T-cell (primary cell): ENCODE measurements at places on chromosomes 6 and 20.

DNA sequence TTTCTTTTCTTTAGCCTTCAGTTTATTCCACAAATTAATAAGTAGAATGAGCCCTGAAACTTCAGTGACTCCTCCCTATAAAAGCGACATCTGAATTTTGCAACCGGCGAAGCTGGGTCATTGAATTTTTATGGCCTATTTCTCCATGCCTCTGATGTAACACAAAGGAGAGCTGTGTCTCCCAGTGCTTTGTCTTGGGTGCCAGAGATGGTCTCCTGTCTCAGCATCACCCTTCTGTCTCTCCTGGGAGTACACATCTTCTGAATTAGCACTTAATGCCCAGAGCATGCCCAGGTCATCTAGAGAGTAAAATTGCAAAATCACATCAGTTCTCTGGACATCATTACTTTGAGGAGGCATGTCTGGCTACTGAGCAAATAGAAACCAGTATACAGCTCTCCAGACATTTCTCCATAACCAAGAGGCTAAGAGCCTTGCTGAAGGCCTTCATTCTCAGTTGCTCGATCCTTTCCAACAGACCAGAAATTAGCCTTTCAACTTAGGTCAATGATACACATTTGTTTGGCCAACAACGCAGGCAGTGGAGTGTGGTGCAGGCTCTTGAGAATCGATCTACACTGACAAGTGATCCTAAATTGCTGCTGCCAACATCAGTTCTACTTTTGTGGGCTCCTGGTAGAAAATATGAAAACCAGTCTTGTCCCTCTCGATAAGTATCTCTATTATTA, 176.0 kb upstream of the FOXQ1 start:
- no peak for DNase-seq

DNA sequence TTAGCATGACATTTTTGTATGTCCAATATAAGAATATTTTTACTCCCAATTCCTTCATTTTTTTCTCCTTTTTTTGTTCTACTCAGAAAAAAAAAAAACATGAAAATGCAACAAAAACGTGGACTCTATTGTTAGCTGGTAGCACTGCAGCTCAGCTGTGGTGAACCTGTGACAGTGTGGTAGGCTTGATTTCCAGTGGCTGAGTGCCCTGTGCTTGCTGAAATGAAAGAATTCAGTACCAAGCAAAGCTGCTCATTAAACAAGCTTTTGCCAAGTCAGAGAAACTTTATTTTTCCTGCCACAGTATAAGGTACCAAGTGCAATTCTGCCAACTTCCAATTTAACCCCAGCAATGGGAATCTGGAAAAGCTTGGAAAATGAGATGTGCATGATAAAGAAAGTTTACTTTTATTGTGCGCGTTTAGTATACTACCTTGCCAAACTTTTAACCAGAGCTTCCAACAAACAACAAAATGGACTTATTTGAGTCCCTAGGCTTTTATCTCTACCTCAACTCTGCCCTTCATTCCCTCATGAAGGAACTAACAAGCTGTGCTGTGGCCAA, 215.2 kb downstream of the SLC35F1 start:
- DNase-seq: no peak

DNA sequence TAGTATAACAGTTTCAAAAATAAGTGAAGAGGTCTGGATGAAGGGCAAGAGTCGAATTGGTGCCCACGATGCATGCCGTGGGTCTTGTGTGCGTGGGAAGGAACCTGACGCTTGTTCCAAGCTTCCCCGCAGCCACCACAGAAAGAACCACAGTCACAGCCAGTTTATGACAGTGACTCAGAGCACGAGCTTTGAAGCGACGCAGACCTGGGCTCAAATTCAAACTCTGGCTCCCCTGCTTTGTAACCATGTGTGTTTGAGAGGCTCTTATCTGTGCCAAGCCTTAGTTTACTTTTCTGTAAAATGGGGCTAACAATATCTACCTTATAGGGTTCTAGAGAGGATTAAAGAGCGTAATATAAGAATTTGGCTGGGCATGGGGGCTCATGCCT, 65.5 kb downstream of the SYNJ2 start:
- peak; percentile 32 for DNase-seq

DNA sequence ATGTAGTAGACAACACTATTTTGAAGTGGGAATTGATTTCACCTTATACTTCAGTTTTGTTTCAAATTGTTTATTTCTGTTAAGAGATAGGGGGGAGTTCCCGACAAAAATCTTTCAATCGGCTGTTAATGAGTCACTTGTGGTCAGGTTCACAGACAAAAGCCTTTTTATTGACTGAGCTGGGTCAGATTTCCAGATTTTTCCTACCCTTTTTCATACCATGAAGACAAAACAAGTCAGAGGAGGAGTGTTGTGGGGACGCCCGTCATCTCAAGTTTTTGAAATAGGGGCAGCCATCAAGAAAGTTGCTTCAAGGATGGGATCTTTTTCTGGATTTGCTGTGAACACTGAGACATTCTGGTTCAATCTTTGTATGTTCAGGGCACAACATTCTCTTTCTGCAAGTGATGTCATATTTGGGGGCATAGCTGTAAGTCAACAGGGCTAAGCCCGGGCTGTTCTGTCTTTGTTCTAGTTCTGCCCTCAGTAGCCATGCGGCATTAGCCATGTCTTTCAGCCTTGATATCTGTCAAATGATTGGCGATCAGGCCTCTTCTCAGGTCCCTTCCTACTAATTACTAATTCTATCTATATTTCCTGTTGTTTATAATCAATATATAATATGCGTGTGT, 496.0 kb upstream of the MARCKS start:
- no peak for DNase-seq

DNA sequence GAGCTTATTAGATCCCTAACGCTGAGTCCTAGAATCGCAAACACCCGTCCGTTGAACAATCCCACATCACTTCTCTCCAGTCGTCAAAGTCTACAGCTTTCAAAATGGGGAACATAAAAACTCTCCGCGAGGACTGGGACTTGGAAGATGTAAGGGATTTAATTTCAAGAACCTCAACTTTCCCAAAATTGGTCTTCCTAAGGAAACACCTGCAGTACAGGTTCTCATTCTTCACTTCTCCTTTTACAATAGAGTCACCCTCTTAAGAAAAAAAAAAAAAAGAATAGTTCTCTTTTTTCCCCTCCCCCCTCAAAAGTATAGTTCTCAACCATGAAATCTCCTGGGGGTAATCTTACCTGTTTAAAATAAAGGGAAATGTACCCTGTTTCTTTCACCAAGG, 6.6 kb upstream of the ZBTB22 start:
- no peak for DNase-seq

DNA sequence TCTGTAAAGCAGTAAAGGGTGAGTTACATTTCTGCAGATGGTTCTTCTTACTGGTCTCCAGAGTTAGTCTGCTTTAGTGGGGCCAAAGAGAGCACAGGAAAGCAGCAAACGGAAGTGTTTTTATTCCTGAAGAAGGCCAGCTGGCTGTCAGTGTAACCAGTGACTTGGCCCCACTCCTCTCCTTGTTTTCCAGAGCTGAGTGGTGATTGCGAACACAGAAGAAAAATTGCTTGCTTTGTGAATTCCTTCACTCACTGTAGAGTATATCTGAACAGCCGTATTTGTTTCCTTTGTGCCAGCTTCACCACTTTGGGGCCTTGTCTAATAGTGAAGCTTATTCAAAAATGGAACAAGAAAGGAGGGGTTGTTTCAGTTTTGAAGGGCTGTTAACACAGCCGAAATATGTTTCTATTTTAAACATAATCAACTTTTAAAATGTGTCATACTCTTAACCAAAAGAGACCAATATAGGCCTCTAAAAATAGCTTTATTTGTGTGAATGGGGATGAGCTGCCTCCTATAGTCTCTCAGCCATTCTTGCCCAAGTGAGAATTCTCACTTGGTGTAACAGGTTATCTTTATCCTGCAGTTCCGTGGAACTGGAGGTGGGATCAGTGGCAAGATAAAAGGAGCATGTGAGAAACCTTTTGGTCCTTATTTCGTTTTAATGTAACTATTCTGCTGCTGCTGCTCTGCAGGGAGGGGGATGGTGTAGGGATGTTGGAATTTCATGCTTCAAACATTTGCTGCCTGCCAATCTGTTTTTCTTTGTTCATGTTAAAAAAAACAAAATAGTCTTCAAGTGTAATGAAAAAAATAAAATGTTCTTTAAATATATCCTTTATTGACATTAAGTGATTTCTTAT, 37.8 kb downstream of the ZC2HC1B start:
- DNase-seq: no peak

DNA sequence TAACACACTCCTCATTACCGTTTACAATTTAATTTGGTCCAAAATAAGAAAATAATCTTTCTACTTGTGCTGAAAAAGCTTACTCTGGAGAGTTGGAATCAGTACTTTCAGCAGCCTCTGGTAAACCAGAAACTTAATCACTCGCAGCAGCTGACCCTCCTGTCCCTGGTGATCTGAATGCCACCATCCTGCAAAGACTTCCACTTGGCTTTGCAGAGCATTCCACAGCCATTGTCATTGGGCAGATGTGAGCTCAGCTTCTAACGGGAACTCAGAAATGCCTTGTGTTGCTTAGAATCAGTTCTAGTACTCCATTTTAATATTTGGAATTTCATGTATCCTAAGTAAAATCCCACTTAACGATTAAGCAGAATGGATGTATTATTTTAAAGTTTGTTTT, 59.7 kb downstream of the PHACTR1 start:
- DNase-seq: no peak

- no peak for DNase-seq
These were observed 191.2 kb downstream of the MANEA start for GRCh38 chr6:95768539-95768938.

GRCh38 chr20:24610341-24611115, 141.1 kb downstream of the SYNDIG1 start:
- no peak for DNase-seq

- no peak for DNase-seq
These were observed 74.1 kb downstream of the HFE start for GRCh38 chr6:26161322-26161721.

DNA sequence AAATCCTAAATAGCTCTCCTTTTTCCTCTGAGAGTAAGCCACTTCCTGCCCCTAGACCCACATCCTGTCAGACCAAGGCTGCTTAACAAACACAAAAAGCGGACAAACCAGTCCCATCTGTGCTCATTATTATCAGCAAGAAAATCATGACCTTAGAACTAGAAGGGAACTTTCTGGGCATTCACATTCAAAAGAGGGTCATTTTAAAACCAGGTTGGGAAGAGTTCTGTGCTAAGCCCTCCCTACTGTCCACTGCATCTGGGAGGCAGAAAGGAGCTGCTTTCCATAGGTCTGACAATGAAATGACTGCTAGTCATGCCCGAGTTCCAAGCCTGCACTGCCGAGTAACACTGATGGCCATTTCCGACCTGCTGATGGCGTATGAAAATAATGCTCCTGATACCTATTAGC, 15.4 kb downstream of the EZR start:
- no peak for DNase-seq

- DNase-seq: no peak
These were observed 45.2 kb downstream of the RANBP9 start for GRCh38 chr6:13666194-13667105.

- DNase-seq: no peak
These were observed 215.9 kb downstream of the SLC24A3 start for GRCh38 chr20:19428324-19428723.

- peak; percentile 25 for DNase-seq
These were observed 5.8 kb downstream of the HMGA1 start for GRCh38 chr6:34242252-34243130.

DNA sequence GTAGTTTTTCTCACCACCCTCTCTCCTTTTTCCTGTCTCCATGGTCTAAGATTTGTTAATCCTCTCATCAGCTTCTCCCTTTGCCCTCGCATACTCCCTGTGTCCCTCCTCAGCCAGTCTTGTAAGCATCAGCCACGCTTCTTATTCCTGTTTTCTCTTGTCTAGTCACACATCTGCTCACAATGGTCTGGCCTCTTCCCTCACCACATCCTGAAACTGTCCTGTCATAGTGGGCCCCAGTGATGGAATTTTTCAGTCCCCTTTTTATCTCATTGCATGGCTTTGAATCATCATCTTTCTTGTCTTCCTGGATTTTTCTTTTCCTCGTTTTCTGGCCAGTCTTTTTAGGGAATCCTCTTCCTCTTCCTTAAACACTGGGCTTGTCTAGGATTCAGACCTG, 57.2 kb downstream of the GFRA4 start:
- no peak for DNase-seq

GRCh38 chr20:20839771-20840170, 127.3 kb upstream of the RALGAPA2 start:
- DNase-seq: no peak
